ENCODE measurements at places on chromosomes 16 and 17.

DNA sequence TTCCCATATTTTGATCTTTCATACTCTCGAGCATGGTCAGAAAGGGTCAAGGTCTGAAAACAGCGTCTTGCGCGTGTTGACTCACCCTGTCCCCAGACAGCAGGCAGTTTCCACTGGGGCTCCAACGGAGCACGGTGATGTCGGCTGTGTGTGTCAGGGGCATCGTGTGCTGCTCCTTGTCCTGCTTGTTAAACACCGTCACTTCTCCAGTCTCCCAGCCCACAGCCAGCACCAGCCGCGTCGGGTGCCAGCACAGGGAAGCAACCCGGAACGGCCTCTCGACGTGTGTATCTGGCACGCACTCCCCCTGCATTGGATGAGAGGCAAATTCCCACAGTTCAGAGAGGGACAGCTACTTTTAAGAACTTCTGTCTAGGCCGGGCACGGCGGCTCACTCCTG, 9.6 kb downstream of the IFT140 start:
- no peak for DNase-seq

GRCh38 chr17:82703935-82704865, 5.7 kb upstream of the RAB40B start:
- no peak for DNase-seq

DNA sequence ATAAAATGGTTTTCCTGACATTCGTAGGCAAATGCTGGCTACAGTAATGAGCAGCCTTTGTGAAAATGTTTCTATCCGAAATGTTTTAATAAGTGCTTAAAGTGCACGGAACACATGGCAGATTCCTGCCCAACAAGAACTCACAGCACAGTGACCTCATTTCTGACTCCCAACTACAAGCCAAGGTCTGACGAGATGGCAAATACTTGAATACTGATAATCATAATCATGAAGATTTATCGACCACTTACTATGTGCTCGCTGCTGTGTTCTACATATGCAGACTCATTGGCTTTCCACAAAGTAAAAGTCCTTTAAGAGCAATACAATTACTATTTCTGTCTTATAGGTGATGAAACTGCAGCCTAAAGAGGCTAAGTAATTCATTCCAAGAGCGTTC, 238.1 kb upstream of the CDH5 start:
- no peak for DNase-seq

GRCh38 chr17:77441130-77441920, 300.6 kb downstream of the SEC14L1 start:
- DNase-seq: peak; percentile 73

GRCh38 chr16:66382966-66383299, 16.4 kb downstream of the CDH5 start:
- DNase-seq: no peak

GRCh38 chr17:10699856-10700255, 2.5 kb downstream of the ADPRM start:
- DNase-seq: no peak
